ENCODE measurements at places on chromosomes 4 and X.
A peak's percentile ranks its signal among the peaks of the same experiment; 100 is the strongest.

GRCh38 chrX:132504417-132504816 lies 15.6 kb upstream of the MBNL3 start:
- no peak for DNase-seq

- DNase-seq = no peak
These were observed 603.6 kb downstream of the SPRY1 start for GRCh38 chr4:124000233-124000632.

GRCh38 chr4:76374798-76375197 lies 46.1 kb downstream of the CCDC158 start:
- DNase-seq = no peak

- DNase-seq = no peak
These were observed 39.3 kb upstream of the HPGD start for GRCh38 chr4:174561560-174561959.

DNA sequence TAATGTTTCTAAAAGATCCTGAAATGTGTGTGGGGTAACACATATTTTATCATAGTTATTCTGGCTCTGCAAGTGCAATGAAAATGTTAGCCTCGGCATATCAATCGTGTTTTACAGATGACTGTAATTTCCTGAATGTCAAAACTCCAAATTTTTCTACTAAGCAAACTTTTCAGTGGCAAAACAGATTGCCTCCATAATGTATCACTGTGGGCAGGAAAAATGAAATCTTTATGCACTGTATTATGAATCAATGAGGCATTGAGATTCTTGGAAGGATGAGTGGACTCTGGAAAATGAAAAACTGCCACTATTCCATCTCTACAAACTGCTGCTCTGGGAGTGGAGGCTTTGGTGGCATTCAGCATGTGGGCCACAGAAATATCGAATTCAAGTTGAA lies 160.1 kb upstream of the MBNL3 start:
- DNase-seq = peak; percentile 11

DNA sequence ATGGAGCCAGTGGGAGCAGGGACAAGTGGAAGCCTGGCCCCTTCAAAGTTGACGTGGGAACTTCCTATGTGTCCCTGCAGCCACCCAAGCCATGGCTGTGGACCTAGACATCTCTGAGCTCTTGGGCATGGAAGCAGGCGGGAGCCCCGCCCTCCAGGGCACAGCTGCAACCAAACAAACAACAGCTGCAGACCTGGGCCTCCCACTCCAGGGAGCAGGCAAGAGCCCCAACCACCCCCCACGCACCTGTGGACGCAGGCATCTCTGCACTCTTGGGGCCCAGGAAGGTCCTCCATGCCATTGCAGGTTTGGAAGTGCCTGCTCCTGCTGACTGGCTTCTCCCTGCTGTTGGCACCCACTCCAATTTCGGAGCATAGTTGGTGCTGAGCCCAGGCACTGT lies 118.6 kb downstream of the ZMAT1 start:
- DNase-seq = no peak

GRCh38 chr4:147629783-147630730 lies 12.9 kb downstream of the TMEM184C start:
- no peak for DNase-seq

- no peak for DNase-seq
These were observed 28.4 kb downstream of the DDX60L start for GRCh38 chr4:168451744-168452390.

- no peak for DNase-seq
These were observed 972.0 kb upstream of the TENM3 start for GRCh38 chr4:181271116-181271640.

DNA sequence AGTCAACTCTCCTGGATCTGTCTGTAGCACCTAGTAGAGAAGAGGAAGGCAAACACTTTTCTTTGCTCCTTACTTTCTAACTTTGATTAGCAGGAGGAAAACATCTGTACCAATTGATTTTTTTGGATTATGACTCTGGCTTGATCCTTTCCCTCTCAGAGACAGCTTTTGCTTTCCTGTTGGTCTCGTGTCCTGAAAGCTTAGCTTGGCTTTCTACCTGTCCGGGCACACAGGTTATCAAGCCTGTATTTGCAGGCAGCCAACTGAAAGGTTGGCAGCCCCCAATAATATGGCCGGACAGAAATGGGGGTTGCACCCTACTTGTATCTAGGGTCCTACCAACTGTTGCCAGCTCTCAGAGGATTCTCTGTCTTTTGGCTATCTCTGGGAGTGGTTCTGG lies 43.1 kb upstream of the LAMP2 start:
- no peak for DNase-seq

GRCh38 chrX:119698845-119699244 lies 5.9 kb upstream of the SEPTIN6 start:
- DNase-seq = no peak

GRCh38 chr4:72997409-72997808 lies 72.1 kb downstream of the COX18 start:
- no peak for DNase-seq

DNA sequence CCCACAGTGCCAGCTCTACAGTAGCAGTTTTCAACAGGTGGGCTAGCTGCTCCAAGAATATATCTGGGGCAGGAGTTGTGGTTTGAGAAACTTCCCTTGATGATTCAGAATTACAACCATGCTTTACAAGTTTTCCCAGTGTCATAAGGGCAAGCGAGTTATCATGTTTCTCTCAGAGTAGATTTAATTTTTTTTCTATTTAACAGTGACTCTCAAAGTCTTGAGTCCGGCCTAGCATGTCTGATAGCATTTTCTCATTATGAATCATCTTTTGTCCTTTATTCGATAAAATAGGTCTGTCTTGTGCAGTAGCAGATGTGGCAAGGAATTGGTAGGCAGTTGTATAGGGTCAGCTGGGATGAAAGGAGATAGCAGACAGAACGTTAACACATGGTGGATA lies 62.2 kb upstream of the SPANXD start:
- DNase-seq = no peak

- DNase-seq = no peak
These were observed 25.2 kb downstream of the MAP7D2 start for GRCh38 chrX:20091499-20091898.

DNA sequence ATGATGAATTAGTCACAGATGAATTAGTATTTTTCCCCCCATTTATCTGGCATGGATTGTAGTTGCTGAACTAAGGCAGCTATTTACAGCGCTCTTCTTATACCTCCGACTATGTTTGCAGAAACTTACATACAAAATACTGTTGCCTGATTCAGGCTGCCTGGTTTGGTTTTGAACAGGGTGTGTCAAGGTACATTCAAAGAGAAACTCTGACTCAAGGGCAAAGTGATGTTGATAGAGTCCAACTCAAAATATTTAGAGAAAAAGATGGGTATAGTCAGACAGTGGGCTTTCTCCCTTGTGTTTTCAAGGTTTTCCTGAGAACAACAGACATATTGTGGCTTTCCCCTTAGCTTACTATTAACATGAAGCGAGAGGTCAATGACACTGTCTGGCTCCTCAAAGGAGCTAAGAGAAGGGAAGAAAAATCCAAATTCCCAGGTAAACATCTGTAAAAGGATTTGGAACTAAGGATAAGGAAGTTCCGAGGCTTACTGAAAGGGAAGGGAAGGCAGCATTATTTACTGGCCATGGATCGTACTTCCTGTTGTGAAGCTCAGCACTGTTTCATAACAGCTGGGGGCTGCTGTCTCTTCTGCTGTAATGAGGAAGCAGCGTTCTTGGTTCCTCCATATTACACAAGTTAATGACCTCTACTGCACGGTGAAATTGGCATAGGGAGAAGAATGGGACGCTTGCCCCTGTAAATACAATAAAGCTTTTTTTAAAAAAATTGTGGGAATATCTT lies 30.9 kb downstream of the FAM9C start:
- no peak for DNase-seq

GRCh38 chr4:153242839-153243324 lies 38.6 kb downstream of the TRIM2 start:
- no peak for DNase-seq

- no peak for DNase-seq
These were observed 55.4 kb downstream of the DDX3X start for GRCh38 chrX:41389311-41389888.

DNA sequence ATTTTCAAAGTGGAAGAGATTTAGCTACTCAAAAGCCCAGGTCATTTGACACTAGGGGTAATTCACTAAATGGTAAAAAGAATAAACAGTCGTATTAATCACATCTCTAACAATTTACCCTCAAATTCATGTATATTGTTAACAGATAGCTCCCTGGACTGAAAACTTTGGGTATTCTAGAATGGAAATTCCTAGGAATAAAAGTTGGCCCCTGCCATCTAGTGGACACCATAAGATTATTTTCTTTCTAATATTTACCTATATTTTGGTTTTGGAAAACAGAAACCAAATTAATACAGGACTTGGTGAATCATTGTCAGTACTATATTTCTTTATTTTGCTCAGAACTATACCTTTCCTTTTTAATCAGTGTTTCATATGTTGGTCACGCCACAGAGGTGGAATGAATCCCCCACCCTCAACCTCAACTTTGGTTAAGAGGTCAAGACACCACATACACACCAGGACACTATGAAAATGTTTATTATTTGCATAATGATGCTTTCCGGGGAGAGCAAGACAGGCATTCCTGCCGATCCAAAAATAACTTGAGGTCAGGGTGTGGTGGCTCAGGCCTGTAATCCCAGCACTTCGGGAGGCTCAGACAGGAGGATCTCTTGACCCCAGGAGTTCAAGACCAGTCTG lies 96.2 kb upstream of the APOOL start:
- no peak for DNase-seq

DNA sequence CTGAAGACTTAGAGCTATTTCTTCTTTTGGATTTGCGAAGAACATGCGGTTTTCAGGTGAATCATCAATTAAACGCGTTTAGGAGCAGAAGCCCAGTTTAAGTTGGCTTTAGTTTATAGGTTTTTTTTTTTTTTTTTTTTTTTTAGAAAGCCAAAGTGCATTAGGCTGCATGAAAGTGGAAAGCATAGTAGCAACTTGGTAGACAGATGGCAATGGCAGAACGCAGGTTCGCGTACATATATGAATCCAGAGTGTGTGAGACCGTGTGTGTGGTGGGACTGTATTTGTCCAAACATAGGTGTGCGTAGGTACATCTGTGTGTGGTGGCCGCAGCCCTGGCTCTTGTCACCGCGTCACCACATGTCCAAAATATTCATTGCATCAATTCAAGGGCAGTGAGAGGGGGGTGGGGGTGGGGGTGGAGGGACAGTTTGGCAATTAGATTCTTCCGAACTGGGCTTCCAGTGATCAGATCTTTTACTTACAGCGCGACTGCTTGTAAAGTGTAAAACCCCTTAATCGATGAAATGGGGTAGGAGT lies 901 bp downstream of the JADE1 start:
- no peak for DNase-seq

GRCh38 chr4:167221084-167221483 lies 13.2 kb downstream of the SPOCK3 start:
- no peak for DNase-seq

- DNase-seq = no peak
These were observed 332.9 kb downstream of the PPP3CA start for GRCh38 chr4:101014417-101014816.

DNA sequence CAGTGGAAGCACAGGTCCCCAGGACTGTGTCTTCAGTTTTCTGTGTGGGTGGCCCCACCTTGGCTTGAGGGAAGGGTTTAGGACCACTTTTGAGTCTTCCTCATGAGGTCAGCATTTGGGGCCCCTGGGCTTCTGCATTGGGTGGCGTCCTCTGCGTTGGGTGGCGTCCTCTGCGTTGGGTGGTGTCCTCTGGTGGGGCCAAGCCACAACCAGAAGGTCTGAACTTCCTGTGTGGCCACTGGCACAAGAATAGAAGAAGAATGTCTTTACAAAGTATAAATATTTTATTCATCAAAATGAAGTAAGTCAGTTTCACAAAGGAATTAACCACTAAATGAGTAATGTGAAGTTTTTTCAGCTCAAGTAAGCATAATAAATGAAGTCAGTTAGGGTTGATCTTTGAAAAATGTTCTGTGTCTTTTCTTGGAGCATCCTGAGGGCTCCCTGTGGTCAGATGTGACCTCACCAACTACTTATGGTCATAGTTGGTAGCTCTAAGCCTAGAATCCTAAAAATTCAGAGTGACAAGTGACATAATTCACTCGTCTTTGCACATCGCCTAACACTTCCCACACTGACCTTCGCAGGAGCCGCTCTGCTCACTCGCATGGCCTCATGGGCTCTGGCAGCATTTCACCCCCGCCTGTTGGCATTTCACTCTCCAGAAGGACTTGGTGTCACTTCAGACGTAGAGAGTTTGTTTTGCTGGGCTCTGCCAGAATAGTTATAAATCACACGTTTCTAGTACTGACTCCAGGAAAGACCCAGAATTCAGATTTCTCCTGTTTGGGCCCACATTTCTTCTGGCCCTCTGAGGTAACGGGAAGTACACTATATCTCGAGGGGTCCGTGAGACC lies 39.0 kb upstream of the HGFAC start:
- DNase-seq = peak; percentile 61

- DNase-seq = no peak
These were observed 84.5 kb upstream of the GPM6B start for GRCh38 chrX:13901354-13901753.

DNA sequence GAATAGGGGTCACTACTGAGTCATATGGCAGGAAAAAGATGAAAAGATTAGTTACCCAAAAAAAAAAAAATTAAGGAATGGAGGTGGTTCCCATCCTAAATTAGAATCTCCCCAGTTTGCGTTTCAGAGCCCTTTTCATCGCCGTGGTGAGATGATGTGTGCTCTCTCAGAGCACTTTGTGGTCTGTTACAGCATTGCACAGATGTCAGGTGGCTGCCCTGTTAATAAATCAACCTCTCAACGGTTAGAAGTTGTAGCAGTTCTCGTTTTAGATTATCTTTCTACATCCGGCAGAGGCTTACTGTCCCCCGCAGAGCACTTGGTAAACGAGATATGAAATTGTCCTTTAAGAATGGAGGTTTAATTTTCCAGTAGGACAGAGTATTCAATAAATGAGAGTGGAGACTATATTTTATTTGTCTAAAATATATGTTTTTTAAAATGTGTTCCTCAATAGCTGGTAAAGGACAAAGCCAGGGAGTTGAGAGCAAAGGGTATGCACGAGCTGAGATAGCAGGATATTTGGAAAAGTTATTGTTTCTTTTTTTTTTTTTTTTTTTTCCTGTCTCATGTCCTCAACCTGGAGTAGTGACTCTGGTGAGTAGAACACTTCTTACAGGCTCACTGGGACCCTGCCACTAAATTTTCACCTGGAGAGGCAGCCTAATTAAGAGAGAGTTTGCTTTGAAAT lies 26.9 kb downstream of the AFF1 start:
- DNase-seq = no peak

DNA sequence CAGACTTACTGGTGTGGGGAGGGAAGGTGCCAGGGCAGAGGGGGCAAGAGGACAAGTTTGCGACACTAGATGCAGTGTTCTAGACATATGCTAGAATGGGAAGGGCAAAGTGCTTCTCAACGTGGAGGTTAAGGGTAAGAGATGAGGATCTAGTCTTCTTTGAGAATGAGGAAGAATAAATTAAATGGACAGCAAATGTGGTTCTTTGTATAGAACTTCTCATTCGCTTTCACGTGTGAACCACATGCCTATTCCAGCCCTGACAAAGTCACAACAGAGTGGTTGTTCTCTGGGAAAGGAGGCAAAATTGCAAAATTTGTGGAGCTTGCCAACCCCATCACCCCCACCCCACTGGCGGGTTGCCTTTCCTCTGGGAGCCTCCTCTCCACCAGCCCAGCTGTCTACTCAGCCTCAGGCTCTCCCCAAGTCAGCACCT lies 1.5 kb upstream of the ANXA5 start:
- no peak for DNase-seq

All from AG09309 (cell line).